GM10248 (cell line): ENCODE measurements at places on chromosomes 5 and 9.

DNA sequence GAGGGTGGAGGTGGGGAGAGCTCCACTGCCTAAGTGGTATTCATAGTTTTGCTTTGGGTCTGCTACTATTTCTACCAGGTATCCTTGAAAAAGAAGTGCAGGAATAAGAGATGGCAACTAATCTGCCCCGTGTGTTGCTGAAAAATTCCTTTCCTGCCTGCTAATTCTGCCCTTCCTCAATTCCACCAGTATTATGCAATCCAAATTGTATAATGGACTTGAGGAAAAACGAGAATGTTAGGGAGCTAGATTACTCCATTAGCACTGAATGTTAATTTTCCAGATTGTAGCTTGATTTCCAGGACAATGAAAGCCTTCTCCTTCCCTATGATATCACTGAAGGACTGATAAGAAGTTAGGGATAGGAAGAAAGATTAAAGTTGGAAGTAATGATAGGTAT, 16.9 kb downstream of the ADAM19 start:
- no peak for DNase-seq

- no peak for DNase-seq
These were observed 19.9 kb downstream of the LHX3 start for GRCh38 chr9:136185066-136185465.

DNA sequence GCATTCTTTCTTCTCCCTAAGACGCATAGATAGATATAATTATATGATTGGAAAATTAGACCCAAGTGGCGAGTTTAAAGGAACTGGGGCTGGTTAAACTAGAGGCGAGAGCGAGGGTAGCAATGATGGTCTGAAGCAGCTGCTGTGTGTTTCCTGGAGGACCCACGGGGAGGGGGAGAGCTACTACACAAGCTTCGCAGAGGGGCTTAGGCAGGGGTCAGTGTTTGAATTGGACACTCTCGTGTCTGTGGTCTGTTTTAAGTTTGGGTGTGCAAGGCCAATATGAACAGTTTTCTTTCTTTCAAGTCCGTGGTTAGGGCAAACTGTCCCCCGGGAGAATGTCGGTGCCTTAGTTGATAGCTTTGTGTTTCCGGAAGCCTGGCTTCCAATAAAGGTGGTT, 43.1 kb downstream of the PDZD2 start:
- DNase-seq = no peak

GRCh38 chr5:33764786-33765185, 127.0 kb downstream of the ADAMTS12 start:
- no peak for DNase-seq

GRCh38 chr5:154646745-154647113, 108.4 kb upstream of the LARP1 start:
- no peak for DNase-seq

DNA sequence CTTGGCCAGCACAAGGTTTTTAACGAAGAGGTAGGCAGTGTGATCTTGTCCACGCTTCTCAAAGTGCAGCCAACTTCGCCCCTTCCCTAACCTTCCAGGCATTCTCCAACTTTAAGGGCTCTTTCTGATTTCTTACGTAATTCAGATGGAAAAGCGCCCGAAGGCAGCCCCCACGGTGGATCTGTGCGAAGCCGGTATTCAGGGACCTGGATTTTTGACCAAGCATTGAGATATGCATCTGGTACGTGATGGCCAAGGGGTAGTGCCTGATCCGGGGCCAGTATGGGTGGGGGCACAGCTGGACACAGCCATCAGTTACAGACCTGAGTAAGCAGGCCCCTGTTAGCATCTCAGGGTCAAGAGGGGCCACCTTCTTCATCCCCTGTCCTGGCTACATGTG, 80.0 kb downstream of the AMBP start:
- DNase-seq = no peak

DNA sequence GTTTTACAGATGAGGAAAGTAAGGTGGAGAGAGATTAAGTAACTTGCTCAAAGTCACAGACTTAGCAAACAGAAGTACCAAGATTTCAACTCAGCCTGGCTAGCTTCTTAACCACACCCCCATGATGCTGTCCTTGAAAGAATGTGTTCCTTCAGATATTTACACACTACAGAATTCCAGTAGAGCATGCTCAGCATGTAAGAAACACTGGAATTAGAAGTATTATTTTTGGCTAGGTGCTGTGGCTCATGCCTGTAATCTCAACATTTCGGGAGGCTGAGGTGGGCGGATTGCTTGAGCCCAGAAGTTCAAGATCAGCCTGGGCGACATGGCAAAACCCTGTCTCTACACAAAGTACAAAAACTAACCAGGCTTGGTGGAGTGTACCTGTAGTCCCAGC, 142.4 kb downstream of the EDIL3 start:
- no peak for DNase-seq

- DNase-seq = no peak
These were observed 312.4 kb downstream of the ARL15 start for GRCh38 chr5:53997736-53998627.

- DNase-seq = no peak
These were observed 238.1 kb downstream of the SPOCK1 start for GRCh38 chr5:137260820-137261695.

GRCh38 chr5:175021321-175021720, 296.9 kb downstream of the MSX2 start:
- no peak for DNase-seq

GRCh38 chr5:1375871-1376810, 31.2 kb upstream of the CLPTM1L start:
- DNase-seq = no peak

GRCh38 chr9:27540502-27540901, 10.9 kb upstream of the MOB3B start:
- no peak for DNase-seq

DNA sequence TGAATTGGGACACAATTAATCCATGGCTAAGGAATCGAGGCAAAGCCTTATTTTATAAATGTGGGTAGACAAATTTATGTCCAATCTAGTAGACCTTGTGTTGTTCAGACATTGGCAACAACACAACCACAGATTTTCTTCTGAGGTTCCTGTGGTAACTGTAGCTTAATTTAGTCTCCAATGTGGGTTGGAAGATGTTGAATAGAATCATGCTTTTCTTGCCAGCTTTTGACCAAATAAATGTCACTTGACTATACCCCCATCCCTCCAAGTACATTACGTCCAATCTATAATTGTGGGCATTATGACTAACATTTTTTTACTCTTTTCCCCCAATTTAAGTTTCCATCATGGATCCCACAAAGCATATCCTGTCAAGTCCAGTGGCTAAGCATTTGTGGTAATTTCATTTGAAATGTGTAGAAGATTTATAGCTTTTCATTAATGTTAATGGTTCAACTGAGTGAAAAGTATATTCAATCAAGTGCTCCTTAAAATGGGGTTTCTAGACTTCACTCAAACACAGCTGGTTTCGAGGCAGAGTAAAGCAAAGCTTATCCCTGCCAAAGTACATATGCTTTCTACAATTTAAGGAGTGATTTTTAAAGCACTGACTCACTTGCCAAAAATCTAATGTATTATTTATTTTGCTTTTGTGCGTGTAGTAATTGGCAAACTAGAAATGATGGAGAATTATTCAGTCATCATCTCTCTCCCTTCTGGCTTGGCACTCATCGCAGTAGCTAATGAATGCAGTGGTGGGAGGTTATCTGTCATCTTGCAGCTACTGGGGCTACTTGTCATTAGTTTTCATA, 141.8 kb downstream of the FAM174A start:
- DNase-seq = no peak

GRCh38 chr5:145479271-145479670, 355.9 kb downstream of the PRELID2 start:
- DNase-seq = no peak

DNA sequence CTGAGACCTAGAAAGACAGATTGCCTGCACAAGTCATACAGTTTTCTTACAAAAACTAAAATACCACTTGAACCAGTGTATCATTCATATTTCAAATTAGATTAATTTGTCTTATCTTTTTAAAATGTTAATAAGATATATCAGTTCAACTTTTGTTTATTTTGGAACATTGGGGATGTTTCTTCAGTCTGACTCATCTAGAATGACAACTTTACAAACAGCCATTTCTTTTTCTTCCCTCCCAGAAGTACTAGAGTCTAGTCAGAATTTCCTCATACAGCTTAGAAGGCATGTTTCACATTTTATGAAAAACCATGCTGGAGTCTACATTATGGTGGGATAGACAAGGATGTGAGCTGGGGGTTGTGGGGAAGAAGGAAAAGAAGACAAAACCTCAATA, 262.5 kb downstream of the NFIB start:
- DNase-seq = no peak

GRCh38 chr9:18331808-18332209, 142.1 kb upstream of the ADAMTSL1 start:
- no peak for DNase-seq

GRCh38 chr9:3138231-3139229, 294.6 kb upstream of the PUM3 start:
- no peak for DNase-seq

- no peak for DNase-seq
These were observed 35.5 kb upstream of the EMB start for GRCh38 chr5:50476549-50476948.

DNA sequence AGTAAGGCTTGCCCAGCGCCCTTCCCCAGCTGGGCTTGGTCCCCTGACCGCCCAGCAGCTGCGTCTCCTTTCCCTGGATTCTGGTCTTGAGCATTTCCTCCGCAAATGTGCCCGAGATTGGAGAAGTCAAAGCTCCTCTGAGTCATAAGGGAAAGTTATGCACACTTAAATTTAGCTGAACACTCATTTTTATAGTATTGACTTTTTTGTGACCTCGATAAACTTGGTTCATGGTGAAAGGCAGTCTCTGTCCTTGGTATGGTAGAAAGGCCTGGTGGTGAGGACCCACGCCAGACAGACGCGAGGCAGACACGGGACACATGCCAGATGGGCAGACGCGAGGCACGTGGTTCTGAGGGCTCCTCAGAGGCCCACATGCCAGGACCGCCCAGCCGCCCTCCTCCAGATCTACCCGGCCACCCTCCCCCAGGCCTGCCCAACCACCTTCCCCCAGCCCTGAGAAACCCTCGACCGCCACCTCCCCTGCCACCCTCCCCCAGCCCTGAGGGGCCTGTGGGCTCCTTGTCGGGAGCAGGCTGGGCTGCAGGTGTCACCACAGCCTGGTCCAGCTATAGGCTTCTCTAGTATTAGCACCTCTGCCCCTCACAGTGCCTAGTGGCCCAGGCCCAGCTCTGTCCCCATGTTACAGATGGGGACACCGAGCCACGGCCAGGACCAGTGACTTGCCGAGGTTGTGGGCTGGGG, 60.9 kb upstream of the CACNA1B start:
- peak; percentile 73 for DNase-seq

DNA sequence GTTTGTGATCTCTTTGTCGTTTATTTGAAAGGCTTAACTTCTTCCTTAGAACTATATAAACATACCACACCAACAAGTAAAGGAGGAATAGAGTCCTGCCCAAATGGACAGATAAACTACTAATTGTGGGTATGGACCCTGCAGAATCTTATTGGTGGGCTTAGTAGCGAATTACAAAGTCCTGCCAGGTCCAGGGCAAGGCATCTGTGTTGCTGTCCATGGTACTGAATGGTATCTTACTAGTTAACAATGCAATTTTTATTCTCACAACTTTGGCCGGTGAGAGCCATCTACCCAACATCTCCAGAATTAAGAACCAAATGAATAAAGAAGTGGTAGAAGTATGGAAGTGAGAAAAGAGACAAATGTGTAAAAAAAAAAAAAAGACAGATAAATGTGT, 1782.4 kb upstream of the WWC1 start:
- no peak for DNase-seq

- DNase-seq = no peak
These were observed 761.9 kb upstream of the FAM174A start for GRCh38 chr5:99773290-99773689.

DNA sequence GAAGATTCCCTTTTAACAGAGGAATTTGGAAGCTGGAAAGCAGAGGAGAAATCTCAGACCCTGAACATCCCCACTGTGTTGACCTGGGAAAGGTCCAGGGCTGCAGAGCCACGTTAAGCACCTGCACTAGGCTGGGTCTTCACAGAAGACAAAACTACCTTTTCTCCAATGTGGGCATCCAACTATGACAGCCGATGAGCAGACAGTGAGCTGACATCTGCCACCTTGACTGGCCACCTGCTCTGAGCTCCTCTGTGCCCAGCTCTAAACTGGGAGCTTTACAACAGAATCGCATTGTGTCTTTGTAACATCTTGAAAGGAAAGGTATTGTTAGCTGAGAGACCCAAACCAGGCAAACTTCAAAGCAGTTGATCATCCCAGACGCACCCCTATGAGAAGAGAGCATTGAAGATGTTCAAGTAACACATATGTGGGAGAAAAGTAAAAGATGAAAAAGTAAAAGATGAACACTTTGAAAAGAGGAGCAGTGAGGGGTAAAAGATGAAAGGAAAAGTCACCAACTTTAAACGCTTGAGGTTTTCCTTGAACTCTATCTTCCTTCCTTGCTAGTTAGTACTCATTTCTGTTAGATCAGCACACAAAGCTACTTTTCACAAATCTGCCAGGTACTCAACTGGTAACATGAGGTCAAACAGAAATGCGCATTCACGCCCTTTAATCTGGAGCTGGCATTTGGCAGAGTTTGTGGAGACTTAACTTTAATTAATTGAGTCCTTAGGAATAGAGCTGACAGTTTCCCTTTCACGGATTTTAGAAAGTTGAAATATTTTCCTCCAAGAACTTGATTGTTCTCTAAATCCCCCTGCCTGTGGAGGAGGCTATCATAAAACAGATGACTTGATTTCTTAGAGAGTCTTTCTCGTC, 53.2 kb upstream of the CTXN3 start:
- no peak for DNase-seq

DNA sequence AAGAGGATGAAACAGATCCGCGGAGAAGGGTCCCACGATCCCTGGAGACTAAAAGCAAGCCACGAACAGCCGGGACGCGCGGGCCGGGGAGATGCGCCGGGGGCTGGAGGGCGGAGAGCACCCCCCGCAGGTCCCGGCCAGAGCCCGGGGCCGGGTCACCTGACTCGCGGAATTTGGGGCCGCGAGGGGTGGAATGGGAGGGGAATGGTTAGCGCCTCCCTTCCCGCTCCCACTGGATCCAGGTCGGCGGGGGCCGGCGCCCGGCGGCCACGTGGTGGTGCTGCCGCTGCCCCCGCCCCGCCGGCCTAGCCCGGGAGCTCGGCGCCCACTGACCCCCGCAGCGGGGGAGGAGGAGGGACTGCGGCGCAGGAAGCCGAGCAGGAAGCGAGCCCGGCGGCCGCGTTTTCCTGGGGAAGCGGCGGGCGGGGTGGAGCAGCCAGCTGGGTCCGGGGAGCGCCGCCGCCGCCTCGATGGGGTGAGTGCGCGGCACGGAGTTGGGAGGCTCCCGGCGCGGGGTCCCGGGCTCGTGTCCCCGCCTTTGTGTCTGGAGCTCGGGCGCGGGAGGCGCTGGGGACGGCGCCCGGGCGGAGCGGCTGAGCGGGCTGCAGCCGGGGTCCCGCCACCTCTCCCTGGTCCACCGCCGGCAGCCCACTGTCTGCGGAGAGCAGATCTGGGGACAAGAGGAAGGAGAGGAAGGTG, at the start of gene RAI14:
TSS of gene RAI14 (plus strand) at position 328 of the 699 bp plus-strand sequence. CDS start 30,592 bp downstream, outside the sequence.
- DNase-seq = peak; percentile 35

GRCh38 chr5:103445426-103446035, 117.1 kb downstream of the NUDT12 start:
- DNase-seq = no peak
